ENCODE measurements at places on chromosomes 1 and 21. TPM values are rescaled to one million over a fixed set of nuclear protein-coding genes. Genes with fewer than 3 reads are reported as not detected.

Gene KRTAP21-2
- not detected for polyA plus RNA-seq

Gene PEAR1
- 27.7 TPM for polyA plus RNA-seq

Gene CELA2B
- 0.80 TPM for polyA plus RNA-seq

Gene LMO4
- 270 TPM for polyA plus RNA-seq

Gene LCE2C
- not detected for polyA plus RNA-seq

Gene IARS2
- 71.7 TPM for polyA plus RNA-seq

Gene HRNR
- 0.54 TPM for polyA plus RNA-seq

Gene BTBD19
- polyA plus RNA-seq: 22.4 TPM

Gene RSPO1
- 2.1 TPM for polyA plus RNA-seq

Gene COA6
- polyA plus RNA-seq: 25.7 TPM

GRCh38 chr1:82411605-82412004, 610.9 kb downstream of the ADGRL2 start:
- no peak for DNase-seq

GRCh38 chr1:151131701-151132334, 14.6 kb downstream of the SEMA6C start:
- no peak for DNase-seq

DNA sequence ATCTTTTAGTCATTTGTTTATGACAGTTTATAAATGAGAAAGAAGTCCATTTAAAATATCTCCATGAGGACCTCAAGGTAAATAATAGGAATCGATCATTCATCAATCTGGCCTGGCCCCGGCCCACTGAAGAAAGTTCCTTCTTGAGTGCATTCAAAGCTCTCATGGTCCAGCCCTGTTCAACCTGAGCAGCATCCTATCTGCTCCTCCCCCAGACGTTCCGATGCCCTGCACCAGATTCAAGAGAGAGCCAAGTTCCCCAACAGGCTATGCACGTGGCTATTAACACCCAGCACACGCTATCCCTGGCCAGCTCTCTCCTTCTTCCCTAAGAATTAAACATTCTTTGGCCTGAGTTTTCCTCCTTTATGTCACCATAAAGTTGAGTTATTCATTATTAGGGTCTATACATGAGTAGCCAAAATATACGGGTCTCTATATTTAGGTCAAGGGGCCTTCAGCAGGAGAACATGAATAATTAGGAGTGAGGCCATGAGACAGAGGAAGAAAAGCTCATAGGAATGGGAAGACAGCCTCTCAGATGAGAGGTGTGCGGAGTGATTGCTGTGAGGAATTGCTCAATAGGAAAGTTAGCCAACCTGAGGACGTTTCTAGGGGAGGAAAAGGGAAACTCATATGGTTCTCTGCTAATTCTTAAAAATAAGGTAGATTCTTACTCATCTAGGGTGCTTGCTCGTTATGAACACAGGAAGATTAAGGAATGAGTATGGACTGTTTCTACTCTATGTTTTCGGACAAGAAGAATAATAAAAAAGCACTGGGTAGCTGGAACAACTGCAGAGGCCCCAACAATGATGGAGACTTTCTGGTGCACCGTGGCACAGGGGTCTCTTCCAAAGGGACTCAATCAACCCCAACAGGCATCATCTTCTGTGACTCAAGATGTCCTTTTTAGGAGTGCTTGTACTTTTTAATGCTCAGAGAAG, 23.6 kb downstream of the RUNX1 start:
- DNase-seq: no peak

GRCh38 chr1:83692524-83693381, 306.2 kb downstream of the TTLL7 start:
- DNase-seq: no peak

GRCh38 chr1:36279110-36279788, 26.9 kb upstream of the SH3D21 start:
- no peak for DNase-seq

GRCh38 chr1:161119092-161119903, 1.4 kb downstream of the NIT1 start:
- DNase-seq: no peak

- no peak for DNase-seq
These were observed 64.9 kb upstream of the GNG12 start for GRCh38 chr1:67898033-67898726.

DNA sequence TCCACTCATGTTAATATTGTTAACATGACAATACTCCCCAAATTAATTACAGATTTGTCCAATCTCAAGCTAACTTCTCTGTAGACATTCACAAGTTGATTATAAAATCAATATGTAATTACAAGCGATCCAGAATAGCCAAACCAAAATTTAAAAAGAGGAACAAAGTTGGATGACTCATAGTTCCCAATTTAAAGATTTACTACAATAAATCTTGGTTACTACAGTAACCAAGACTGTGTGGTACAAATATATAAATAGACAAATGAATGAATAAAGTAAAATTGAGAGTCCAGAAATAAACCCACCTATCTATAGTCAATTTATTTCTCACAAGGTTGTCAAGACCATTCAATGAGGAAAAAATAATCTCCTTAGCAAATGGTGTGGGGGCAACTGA, 7.1 kb upstream of the KRTAP10-4 start:
- no peak for DNase-seq

DNA sequence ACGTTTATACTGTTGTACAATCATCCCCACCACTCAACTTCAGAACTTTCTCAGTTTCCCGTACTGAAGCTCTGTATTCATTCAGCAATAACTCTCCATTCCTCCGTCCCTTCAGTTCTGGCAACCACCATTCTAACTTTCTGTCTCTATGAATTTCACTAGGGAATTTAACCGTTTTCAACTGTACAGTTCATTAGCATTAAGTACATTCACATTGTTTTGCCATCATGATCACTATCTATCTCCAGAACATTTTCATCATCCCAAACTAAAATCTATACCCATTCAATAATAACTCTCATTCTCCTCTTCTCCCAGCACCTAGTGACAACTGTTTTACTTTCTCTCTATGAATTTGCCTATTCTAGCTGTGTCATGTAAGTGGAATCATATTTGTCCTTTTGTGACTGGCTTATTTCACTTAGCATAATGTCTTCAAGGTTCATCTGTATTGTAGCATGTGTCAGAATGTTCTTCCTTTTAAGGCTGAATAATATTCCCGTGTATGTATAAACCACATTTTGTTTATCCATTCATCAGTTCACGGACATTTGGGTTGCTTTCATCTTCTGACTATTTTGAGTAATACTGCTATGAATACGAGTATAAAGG, 75.0 kb downstream of the CEP350 start:
- no peak for DNase-seq

DNA sequence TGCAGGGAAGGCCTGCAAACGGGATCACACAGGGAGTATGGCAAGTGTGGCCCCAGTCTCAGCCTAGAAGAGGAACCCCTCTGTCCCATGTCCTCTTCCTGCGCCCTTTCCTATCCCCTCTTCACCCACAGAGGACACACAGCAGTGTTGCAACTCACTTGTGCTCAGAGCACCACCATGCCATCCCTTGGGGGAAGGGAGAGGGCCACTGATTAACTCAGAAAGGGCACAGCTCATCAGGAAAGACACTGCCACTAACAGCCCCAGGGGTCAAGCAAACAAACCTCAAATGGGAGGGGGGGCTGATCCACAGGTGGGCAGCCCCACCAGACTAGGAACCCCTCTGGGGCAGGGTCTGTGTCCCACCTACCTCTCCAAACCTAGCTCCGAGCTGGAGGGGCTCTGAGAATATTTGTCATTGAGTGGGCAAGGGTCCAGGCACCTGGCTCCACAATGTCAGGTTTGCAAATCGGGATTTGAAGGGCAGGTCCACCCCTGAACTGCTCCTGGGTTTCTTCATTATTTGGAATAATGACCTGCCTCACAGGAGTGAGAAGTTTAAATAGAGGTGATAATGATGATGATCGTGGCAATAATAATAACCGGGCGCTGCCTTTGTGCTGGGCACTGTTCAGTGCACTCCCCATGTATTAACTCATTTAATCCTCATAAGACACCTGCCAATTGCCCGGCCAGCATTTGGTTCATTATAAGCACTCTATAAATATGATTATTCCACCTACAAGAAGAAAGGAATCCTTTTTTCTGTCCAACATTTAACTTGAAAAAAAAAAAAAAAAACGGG, 1.0 kb downstream of the ALDH4A1 start:
- DNase-seq: no peak

GRCh38 chr21:29849735-29850176, 90.0 kb downstream of the GRIK1 start:
- DNase-seq: no peak

DNA sequence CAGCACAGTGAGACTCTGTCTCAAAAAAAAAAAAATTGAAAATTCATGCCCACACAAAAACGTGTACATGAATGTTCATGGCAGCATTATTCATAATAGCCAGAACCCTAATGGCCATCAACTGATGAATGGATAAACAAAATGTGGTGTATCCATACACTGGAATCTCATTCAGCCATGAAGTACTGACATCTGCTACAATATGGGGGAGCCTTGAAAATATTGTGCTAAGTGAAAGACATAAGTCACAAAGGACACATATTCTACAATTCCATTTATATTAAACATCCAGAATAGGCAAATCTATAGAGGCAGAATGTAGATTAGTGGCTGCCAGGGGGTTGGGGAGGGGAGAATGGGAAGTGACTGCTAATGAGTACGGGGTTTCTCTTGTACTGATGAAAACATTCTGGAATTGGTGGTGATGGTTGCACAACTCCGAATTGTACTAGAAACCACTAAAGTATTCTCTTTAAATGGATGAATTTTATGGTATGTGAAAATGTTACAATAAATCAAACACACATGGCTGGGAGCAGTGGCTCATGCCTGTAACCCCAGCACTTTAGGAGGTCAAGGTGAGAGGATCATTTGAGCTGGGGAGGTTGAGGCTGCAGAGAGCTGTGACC, 33.0 kb upstream of the KCNN3 start:
- DNase-seq: no peak

DNA sequence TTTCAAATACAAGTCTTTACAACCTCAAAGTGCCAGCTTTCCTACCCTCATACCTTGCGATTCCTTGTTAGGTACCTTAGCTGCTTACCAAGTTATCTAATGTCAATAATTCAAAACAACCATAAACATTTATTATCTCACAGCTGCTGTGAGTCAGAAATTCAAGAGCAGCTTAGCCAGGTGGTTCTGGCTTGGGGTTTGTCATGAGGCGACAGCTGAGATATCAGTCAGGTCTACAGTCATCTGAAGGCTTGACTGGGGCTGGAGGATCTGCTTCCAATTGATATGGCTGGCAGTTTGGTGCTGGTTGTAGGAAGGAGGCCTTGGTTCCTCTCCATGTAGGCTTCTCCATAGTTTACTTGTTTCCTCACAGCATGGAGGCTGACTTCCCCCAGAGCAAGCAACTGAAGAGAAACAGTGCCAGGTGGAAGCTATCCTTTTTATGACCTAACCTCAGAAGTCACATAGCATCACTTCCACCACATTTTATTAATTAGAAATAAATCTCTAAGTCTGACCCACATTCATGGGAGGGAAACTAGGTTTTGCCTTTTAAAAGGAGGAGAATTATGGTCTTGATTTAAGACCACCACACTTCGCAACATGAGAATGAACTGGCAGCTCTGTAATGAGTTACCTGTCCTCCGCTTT, 103.3 kb upstream of the FGGY start:
- DNase-seq: no peak

DNA sequence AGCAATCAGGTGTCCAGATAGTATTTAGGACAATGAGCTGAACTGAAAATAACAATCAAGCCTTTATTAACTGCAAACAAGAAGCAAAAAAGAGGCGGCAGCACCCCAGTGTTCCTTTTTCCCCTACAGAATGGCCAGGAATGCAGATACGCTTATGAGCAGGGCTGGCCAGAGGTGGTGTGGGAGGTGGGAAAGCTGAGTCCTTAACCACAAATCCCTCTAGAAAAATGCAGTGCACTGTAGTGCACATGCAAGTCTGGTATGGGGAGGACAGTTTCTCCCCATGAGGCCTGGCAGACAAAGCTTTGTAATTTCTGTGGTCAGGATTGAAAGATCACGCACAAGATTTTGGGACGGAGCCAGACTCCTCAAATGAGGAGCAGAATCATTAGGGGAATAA, 10.7 kb upstream of the IFNAR1 start:
- DNase-seq: no peak

GRCh38 chr1:240985081-240985480, 371.9 kb downstream of the RGS7 start:
- no peak for DNase-seq

DNA sequence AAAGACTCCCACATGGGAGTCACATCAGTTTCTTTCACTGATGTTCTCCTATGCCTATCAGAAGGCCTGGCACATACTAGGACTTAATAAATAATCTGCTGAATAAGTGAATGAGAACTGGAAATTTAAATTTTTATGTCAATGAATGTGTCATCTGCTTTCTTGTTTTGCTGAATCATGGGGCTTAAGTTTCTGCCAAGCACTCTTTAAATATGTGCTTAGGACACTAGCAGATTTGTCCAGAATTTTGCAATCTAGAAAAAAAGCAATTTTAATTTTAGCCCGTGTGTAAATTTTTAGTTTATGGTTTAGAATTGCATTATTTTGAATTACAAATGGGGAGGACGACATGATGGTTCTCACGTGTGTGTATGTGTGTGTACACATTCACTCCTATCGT, 803.1 kb downstream of the USP25 start:
- DNase-seq: no peak

DNA sequence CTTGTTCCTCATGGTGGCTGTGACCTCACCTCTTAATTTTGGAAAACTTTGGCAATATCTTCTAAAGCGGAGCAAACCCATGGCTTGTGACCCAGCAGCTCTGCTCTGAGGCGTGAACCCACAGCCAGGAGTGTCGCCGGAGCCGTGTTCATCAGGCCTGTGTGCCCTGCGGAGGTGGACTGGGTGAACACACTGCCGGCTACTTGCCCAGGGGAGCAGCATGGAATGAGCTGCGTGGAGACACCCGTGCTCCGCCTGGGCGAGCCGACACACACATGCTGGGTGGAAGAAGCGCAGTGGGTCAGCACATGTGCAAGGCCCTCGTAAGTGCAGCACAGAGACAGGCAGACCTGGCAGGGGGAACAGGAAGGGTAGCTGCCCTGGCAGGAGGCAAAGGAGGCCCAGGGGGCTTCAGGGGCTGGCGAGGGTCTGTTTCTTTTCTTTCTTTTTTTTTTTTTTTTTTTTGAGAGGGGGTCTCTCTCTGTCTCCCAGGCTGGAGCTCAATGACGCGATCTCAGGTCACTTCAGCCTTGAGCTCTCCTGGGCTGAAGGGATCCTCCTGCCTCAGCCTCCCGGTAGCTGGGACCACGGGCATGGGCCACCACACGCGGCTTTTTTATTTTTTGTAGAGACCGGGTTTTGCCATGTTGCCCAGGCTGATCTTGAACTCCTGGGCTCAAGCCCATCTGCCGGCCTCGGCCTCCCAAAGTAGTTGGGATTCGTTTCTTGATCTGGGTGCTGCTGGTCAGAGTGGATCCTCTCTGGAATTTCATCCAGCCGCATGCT, 41.8 kb downstream of the AGPAT3 start:
- no peak for DNase-seq

- no peak for DNase-seq
These were observed 4.1 kb downstream of the GPSM2 start for GRCh38 chr1:108880850-108881249.
